CD4-positive, alpha-beta T cell treated with Interleukin-1 beta for 1 hour (primary cell): ENCODE measurements at places on chromosomes 11 and 22.

GRCh38 chr22:37354261-37354660, 72.0 kb downstream of the CYTH4 start:
- DNase-seq, result no peak

DNA sequence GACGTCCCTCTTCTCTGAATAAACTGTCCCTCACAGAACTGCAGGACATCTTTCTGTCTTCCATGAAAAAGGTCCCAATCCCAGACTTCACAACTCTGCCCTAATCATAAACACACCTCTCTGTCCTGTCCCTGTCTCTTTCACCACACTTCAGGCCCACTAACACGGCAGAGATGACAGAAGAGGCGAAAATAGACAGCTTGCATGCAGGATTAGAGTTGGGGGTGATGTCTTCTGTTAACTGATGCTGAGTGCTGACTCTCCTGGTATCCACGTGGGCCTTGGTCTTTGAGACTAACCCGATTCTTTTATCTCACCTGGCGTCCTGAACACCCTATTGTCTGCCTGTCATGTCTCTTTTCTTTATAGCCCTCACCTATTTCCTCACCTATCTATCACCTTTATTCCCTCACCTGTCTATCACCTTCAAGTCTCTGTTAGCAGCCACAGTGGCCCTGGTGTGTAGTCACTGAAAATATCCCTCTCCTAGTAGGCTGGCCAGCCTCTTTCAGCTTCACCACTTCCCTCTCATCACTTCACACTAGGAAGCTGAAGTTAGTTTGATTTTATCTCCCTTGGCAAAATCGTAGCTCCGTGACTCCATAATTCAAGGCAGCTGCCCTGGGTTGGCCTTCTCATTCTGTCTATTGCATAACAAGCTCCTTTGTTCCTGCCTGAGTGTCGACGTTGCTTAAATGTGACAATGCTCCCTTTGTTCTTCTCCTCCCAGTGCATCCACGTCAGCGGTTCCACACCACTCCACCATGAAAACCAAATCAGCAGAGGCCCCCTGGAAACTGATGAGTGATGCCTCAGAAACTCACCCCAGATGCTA, 30.6 kb upstream of the DRD2 start:
- DNase-seq, result no peak

- no peak for DNase-seq
Observed at GRCh38 chr22:32949391-32950173, 108.6 kb downstream of the SYN3 start.

DNA sequence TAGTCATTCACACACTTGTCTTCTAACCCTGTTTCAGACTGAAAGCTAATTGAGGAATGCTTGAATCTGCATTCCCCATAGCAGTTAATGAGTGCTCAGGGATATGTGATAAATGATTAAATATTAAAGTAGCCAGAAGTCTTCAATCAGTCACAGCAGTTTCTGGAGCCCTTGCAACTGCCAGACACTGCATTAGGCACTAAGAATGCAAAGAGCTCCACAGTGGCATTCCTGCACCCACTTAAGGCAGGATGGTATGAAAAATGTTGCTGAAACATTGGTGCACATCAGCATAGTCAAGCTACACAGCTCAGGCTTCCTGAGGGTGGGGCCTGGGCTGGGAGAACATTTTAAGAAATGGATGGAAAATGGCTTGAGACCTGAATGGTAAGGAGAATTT, 6.5 kb downstream of the DTX4 start:
- no peak for DNase-seq

- DNase-seq, result no peak
Observed at GRCh38 chr11:295351-296170, 3.8 kb downstream of the IFITM5 start.

GRCh38 chr22:24068377-24068680, 57.2 kb downstream of the CABIN1 start:
- DNase-seq, result no peak

GRCh38 chr11:128949791-128950454, 7.3 kb upstream of the TP53AIP1 start:
- no peak for DNase-seq

- DNase-seq, result peak; percentile 59
Observed at GRCh38 chr22:37021710-37022482, 2.4 kb downstream of the MPST start.

- peak; percentile 28 for DNase-seq
Observed at GRCh38 chr22:19889951-19890350, 35.3 kb upstream of the GNB1L start.

DNA sequence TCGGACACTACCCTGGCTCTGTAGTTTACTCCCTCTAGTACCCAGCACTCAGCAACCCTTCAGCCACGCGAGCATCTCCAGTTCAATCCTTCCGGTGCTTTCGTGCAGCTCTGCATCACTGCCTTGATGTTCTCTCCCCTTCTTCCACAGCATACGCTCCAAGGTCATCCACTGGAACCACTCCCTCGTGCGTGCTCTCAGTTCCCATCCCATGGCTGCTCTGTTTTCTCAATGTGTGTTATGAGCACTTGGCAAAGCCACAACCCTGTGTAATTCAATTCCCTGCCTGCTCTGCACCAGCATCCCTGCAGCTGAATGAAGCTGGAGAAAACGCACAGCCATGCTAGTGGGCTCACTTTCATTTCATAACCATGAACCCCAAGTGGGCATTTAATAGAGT, 38.5 kb upstream of the NFRKB start:
- no peak for DNase-seq

DNA sequence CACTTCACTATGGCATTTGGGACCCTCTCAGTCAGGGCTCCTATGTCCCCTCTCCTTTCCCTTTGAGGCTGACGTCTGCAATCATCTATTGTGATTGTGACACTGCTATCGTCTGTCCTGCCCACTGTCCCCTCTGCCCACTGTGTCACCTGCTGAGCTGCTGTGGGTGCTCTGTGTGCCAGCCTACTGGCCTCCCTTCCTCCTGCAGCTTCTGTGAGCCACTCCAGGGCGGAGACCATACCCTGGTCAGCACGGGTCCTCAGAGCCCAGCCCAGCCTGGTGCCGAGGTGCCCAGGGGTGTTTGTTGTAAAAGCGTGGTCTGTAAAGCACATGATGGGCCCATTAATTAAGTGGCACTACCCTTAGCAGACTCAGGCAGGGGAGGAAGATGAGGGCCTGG, 29.4 kb downstream of the MPPED1 start:
- DNase-seq, result no peak

GRCh38 chr11:110356762-110357671, 60.6 kb upstream of the RDX start:
- no peak for DNase-seq

DNA sequence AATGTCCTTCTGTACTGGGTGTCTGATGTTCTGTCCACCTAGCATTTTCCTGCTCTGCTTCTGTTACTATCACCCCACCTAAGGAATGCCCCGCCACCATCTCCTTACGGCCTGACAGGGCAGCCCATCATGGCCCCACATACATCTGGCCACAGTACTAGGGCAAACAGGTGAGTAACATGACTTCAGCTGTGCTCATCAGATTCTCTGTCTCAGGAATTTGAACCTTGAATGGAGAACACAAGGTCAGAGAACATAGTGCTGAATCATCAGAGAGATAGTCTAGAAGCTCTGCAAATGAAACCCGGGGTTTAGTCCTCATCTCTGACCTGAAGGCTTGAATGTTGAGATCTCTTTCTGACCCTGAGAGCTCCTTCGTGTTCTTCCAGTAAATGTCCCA, 32.4 kb downstream of the ZC3H12C start:
- no peak for DNase-seq

- DNase-seq, result no peak
Observed at GRCh38 chr11:78476066-78476465, 58.4 kb upstream of the GAB2 start.
